ENCODE measurements at places on chromosomes 4 and X.

DNA sequence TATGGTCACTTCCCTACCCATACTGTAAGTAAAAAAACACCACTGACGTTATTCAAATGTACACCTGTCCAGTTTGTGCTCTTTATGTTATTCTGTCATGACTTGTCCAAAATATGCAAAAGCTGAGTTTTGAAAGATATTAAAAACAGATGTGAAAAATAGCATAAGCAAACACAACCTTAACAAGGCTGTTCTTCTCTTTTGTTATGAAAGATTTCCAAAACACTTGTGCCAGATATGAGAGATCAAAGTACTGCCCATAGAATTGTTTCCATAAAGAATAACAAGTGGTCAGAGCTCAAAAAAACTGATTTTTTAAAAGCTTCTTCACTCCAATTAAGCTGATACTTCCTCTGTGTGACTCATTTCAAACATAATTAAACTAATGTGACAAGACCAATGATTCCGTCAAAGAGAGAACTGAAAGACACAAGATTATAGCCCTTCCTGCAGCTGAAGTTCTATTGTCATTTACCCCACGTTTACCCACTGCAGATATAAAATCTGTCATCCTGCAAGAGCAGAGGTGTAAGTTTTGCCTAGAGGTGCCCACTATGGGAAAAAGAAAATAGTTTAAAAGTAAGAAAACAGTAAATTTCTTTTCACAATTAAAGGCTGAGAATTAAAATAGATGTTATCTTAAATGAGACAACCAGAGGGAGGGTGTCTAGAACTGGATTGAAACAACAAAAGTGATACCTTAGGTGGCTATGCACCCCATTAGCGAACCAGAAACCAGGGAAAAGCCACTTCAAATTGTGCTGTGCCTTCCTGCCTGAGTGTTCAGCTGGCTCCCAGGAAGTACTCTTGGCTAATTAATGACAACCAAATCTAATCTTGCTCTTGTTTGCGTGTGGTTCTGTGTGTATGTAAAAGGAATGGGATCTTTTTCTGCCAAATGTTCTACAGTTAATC lies 30.1 kb downstream of the RASSF6 start:
- DNase-seq, result no peak

GRCh38 chr4:37682701-37683401 lies 3.3 kb downstream of the RELL1 start:
- DNase-seq, result peak; percentile 30

GRCh38 chrX:118212817-118213183 lies 96.2 kb upstream of the KLHL13 start:
- no peak for DNase-seq

GRCh38 chrX:71095033-71095432 lies 618 bp upstream of the FOXO4 start:
- no peak for DNase-seq

GRCh38 chr4:153131596-153131995 lies 72.6 kb upstream of the TRIM2 start:
- no peak for DNase-seq

DNA sequence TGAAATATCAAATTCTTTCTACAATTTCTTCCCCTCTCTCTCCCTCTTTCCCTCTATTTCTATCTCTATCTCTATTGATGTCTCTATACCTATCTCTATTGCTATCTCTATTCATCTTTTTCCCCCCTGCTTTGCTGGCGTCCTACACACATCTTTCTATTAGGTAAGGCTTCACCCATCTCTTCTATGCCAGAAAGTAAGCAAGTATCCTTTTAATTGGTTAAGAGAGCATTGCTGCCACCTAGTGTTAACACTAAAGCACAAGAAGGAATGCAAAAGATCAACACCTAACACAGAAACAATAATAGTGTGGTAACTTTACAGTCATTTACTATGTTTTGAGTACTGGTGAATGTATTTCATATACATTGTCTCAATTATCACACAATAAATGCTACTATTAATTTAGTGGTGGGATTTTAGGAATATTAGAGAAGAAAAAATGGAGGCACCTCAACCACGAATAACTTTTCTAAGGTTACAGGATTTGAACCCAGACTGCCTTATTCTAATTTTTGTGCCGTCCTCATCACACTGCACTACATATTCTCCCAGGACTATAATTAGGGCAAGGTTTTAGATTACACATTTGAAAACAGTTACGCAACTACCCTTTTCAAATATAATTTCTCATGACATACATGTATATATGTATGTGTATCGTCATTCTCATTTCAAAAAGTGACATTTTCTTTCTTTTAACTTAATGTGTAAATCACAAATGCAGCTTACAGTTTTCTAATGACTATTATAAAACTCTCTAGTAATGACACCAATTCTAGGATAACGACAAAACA lies 3.7 kb upstream of the C4orf36 start:
- no peak for DNase-seq

DNA sequence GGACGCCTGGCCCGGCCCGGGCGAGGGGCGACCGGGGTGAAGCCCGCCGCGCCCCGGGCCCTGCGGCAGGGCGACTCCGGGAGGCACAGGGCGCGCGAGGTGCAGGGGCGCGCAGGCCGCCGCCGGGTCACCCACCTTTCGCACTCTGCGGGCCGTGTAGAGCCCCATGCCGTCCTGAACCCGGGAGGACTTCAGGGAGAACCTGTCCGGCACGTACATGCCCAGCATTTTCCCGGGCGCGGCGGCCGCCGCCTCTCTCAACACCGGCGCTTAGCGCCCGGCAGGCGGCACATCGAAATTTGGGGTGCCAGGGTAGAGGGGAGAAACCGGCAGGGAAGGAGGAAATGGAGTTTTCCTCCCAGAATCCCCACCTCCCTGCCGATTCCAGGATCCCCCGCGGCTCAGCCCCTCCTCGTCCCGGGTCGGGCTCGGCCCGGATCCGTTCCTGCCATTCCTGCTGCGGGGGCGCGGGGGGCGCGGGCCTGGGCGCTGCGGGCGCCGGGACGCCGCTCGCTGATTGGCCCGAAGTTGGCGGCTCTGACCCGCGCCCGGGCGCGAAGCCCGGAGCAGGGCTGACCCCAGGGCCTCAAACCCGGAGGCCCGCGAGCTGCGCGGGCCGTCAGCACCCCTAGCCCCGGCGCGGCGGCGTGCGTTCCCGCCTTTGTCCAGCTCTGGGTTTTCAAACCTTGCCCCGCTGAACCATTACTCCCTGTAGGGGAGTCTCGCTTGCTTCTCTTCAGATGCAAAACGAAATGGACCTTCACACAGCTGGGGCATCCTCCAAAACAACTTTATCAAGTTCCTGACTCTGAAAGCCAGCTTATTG lies at the start of gene PRDM5:
PRDM5 (minus strand) TSS at position 346 of the 826 bp plus-strand sequence; CDS start at position 228, 118 bp downstream.
- peak; percentile 5 for DNase-seq

DNA sequence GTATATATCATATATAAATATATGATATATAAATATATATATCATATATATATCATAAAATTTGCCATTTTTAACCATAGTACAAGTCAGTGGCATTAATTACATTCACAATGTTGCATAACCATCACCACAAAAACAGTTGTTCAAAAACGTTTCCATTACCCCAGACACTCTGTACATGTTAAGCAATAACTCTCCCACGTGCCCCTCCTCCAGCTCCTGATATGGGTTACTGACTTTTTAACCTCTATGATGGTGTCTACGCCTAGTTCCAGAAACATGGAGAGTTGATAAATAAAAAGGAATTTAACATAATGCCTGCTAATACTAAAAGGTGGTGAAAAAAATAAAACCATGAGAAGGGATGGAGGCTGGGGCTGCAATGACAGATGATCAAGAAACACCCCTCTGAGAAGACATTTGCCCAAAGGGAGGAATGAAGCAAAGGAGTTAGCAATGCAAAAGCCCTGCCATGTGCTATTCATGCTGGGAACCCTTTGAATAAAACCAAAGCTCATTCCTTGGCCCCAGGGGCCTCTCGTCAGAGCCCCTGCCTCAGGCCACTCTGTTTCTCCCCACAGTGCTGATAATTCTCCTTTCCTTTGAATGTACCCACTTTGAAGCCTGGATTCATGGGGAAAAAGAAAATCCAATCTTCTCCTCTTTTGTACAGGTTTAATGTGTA lies 144.3 kb downstream of the NWD2 start:
- no peak for DNase-seq

- DNase-seq, result no peak
Observed at GRCh38 chr4:27176400-27176799, 315.8 kb downstream of the STIM2 start.

DNA sequence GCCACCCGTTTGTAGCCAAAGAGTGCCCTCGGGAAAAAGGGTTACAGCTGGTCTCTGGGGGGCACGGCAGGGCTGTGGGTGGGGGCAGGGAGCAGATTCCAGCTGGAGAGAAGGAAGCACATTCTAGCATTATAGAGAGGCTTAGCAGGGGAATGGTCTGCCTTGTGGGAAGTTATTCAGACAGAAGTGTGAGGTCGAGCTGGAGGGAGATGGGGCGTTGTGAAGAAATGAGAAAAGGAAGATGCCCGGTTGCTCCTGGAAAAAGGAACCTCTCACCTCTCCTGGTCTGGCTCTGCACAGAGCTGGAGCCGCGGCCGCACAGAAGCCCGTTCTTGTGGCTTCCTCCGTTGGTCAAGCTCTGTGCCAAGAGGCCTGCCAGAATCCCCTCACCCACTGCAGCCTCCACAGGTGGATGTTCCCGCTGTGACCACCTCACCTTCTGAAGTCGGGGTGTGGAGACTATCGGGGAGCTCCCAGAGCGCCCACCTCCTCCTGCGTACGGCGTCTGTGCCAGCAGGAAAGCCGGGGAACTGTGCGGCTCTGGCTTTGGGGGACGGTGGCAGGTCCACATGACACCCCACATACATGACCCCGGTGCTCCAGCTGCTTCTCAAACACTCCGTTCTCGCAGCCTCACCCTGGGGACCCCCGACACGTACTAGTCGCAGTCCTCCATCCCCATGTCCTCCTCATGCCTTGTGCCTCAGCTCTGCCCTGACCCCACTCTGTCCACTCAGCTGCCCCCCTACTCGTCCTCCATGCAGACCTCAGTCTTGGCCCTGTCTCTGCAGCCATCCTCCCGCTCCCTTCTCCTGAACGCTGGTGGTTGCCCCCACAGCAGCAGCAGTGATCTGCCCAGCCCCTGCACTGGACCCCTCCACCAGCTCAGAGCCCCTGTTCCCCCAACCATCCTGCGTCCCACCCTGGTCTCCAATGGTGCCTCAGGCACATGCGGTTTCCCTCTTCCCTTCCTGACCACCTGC lies 52.2 kb upstream of the HGFAC start:
- no peak for DNase-seq

- no peak for DNase-seq
Observed at GRCh38 chr4:176885224-176885623, 92.5 kb upstream of the VEGFC start.

DNA sequence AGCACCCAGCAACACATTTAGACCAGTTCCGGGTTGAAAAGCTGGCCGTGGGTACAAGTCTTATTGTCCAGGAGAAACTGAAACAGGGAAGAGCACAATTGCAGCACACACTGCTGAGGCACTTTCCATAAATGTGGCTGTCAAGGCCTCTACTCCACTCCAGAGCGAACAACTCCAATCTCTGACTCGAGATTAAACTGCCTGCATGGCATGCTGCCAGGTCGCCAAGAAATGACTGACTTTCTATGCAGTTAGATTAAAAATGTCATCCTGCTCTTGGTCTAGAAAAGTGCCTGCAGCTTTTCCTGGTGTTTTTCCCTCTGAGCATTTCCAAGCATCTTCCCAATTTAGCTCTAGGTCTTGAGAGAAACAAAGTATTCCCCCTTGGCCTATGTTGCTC lies 260.6 kb upstream of the EMCN start:
- no peak for DNase-seq

GRCh38 chr4:57048590-57049304 lies 61.4 kb downstream of the IGFBP7 start:
- DNase-seq, result no peak

DNA sequence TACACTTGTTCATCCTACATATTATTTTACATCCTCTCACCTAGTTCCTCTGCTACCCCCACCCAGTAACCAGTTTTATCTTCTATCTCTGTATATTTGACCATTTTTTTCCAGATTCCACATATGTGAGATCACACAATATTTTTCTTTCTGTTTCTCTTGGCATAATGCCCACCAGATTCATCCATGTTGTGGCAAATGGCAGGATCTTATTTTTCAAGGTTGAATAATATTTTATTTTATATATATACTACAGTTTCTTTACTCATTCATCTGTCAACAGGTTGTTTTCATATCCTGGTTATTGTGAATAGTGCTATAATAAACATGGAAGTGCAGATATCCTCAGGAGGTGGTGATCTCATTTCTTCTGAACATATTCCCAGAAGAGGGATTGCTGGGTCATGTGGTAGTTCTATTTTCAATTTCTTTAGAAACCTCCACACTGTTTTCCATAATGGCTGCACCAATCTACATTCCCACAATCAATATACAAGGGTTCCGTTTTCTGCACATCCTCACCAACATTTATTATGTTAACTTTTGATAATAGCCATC lies 48.2 kb downstream of the THAP9 start:
- DNase-seq, result no peak

GRCh38 chrX:110245011-110245410 lies 72.9 kb downstream of the AMMECR1 start:
- DNase-seq, result no peak

GRCh38 chr4:78863991-78864390 lies 75.2 kb downstream of the PAQR3 start:
- no peak for DNase-seq

DNA sequence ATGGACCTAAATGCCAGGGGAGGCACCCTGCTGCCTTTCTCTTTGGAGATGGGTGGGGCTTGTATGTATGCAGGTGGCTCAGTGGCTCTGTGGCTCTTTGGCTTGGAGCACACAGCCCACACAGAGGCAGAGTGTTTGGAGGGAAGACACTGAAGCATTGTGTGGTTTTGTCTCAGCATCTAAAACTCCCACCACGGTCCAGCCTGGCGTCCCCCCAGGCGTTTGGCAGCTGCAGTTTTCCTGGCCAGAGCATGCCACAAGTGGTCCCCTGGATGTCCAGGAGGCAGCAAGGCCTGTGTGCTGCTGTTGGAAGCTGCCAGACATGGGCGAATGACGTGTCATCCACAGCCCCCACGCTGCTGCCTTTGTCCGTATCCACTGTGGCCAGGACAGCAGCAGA lies 32.2 kb upstream of the PSAPL1 start:
- no peak for DNase-seq

DNA sequence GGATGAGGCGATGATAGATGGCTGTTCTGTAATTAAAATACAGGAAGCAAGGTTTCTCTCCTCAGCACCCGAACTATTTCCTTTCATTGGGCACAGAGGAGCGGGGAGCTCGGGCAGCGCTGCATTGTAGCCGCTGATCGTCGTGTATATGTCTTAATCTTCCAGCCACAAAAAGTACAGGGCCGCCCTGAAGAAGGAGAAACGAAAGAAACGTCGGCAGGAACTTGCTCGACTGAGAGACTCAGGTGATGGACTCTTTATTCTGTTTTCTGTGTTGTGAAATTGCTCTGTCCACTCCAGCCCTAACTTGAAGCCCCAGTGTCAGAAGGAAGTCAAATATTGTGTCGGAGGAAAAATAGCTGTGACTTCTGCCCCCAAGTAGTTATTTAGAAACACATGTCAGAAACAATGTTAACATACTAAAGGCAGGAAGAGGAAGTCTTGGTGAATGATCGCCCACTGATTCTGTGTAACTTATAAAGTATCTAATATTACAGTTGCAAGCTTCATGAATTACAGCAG lies 546 bp downstream of the ZRSR2 start:
- no peak for DNase-seq
